Spinal cord (tissue), 10 donors: ENCODE measurements at places on chromosomes 11 and 22. TPM values are rescaled to one million over a fixed set of nuclear protein-coding genes. Genes with fewer than 3 reads are reported as not detected.

The MN1 gene
- total RNA-seq: 9.9 TPM

DNA sequence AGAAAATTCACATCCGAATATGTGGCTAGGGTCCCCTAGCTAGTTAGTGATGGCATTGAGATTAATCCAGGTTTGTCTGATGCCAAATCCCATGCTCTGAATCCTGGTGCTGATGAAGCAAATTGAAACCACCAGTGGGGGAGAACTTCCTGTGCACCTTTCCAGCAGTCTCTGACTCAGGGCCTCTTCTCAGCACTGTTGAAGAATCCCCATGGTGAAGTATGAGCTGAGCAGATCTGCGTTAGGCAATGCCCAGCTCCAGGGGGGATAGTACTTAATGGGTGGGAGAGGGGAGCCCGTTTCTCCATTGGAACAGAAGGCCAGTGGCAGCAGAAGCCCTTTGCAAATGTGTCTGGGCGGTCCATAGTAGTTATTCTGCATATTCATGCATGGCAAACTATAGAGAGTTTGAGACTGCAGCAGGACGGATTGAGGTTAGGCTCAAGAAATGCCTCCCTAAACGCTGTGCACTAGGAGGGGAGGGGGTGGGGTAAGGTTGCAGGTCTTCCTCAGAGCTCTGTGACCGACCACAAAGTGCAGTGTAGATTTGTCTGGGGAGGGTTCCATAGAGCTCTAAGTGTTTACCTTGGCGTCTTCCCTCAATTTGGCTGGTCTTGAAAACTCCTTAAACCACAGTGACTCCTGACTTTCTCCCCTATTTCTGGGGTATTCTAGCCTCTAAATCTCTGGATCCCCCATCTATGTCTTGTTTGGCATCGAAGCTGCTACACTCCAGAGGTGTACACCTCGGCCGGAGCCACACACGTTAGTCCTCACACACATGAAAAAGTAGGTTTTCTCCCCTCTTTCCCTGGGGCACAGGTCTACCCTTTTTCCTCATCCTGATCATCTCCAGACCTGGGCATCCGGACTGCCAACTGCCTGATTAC is 4.8 kb downstream of the POU2F3 start:
- no peak overlapping the region for H3K4me3 ChIP-seq
- no peak for DNase-seq
- peaks cover 28% of the 10 kb centered on the region for H3K27me3 ChIP-seq
- H3K36me3 ChIP-seq: no peaks in the 10 kb centered on the region

The DPAGT1 gene
- 23.0 TPM for total RNA-seq

- no peak overlapping the region for H3K4me3 ChIP-seq
- peaks cover 26% of the 10 kb centered on the region for H3K4me1 ChIP-seq
- H3K27ac ChIP-seq: peak overlapping the region; percentile 22
These were observed 24.2 kb downstream of the TSKU start for GRCh38 chr11:76807206-76807875.

- no peaks in the 10 kb centered on the region for H3K36me3 ChIP-seq
- H3K27ac ChIP-seq: peak overlapping the region; percentile 85
- DNase-seq: peak; percentile 74
- H3K4me1 ChIP-seq: peaks cover 24% of the 10 kb centered on the region
These were observed 12.1 kb upstream of the NFAM1 start for GRCh38 chr22:42444077-42444904.

DNA sequence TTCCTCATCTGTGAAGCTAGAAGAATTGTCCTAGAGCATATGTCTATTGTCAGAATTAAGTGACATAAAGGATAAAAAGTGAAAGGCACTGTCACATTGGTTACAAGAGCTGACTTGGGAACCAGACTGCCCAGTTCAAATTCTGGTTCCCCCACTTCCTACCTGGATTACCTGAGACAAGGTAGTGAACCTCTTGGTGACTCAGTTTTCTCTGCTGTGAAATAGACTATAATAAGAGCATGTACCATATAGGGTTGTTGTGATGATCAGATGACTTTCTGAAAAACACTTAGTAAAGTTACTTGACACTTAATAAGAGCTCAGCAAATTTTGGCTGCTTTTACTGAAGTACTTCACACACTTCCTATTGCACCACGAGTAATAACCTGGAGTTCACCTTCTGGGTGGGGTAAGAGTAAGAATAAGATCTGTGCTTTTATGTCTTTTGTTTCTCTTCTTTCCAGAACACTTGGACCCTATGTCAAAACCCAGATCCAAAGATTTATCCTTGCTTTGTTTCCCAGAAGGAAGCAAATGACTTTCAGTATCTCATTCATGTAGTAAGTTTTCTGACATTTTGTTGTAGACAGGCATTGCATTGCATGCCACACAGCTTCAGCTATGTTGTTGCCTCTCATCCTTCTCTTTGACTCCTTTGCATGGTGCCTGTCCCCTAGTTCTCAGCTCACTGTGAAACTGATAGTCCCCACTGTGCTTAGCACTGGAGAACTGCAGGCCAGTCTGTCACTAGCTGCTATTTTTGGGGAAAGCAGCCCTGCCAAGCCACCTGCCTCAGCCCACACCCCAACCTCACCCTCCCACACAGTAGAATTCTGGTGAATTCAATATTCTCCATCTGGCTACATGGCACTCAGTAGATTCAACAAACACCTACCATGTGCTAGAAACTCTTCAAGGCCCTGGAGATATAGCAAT is 121.8 kb upstream of the POU2AF2 start:
- no peaks in the 10 kb centered on the region for H3K27me3 ChIP-seq
- DNase-seq: no peak
- H3K36me3 ChIP-seq: no peaks in the 10 kb centered on the region
- peaks cover 4% of the 10 kb centered on the region for H3K4me1 ChIP-seq
- no peak overlapping the region for H3K27ac ChIP-seq

The OR2AG2 gene
- 0.30 TPM for total RNA-seq

- H3K27ac ChIP-seq: peak overlapping the region; percentile 54
- peak; percentile 98 for DNase-seq
- H3K27me3 ChIP-seq: no peaks in the 10 kb centered on the region
- H3K4me1 ChIP-seq: peaks cover 82% of the 10 kb centered on the region
- peaks cover 27% of the 10 kb centered on the region for H3K36me3 ChIP-seq
These were observed 4.7 kb downstream of the OSBPL5 start for GRCh38 chr11:3160252-3161031.

DNA sequence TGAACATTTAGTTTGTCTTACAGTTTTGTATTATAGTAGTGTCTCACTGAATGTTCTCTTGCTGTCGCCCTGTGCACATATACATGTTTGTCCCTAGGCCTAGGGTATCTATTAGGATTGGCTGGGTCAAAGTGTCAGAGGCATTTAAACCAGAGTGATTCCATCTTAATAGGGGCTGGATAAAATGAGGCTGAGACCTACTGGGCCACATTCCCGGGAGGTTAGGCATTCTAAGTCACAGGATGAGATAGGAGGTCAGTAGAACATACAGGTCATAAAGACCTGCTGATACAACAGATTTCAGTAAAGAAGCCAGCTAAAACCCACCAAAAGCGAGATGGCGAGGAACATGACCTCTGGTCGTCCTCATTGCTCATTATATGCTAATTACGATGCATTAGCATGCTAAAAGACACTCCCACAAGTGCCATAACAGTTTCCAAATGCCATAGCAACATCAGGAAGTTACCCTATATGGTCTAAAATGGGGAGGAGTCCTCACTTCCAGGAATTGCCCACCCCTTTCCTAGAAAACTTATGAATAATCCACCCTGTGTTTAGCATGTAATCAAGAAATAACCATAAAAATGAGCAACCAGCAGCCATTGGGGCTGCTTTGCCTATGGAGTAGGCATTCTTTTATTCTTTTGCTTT is 82.6 kb downstream of the LDLRAD3 start:
- DNase-seq: no peak
- no peak overlapping the region for H3K27ac ChIP-seq
- no peaks in the 10 kb centered on the region for H3K4me1 ChIP-seq
- no peaks in the 10 kb centered on the region for H3K27me3 ChIP-seq
- no peaks in the 10 kb centered on the region for H3K36me3 ChIP-seq

The STARD10 gene
- 18.1 TPM for total RNA-seq

GRCh38 chr22:37998543-37998942 is 14.2 kb upstream of the SOX10 start:
- H3K36me3 ChIP-seq: peaks cover 54% of the 10 kb centered on the region
- peaks cover 61% of the 10 kb centered on the region for H3K4me1 ChIP-seq

GRCh38 chr11:2772544-2773031 is 72.8 kb upstream of the KCNQ1OT1 start:
- peaks cover 11% of the 10 kb centered on the region for H3K4me1 ChIP-seq
- H3K27ac ChIP-seq: no peak overlapping the region
- no peak overlapping the region for H3K4me3 ChIP-seq
- DNase-seq: no peak
- H3K27me3 ChIP-seq: no peaks in the 10 kb centered on the region

DNA sequence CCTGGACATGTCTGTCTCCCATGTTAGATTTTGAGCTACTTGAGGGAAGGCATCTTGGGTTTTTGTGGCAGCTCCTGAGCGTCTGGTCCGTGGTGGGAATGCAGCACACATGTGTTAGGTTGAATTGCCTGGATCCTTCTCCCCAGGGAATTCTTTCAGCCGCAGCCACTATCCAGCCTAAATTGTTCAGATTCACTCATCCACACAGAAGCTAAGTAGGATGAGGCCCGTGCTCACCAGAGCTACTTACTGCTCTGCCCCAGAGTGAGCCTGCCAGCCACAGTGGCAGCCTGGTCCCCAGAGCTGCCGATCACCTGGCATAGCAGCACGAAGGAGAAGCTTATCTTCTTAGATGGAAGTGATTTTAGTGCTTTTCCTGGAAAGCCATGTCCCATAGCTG is 34.4 kb upstream of the SORL1-AS1 start:
- peaks cover 23% of the 10 kb centered on the region for H3K4me1 ChIP-seq
- no peak for DNase-seq
- H3K4me3 ChIP-seq: no peak overlapping the region
- H3K27me3 ChIP-seq: no peaks in the 10 kb centered on the region
- H3K36me3 ChIP-seq: peaks cover 15% of the 10 kb centered on the region

DNA sequence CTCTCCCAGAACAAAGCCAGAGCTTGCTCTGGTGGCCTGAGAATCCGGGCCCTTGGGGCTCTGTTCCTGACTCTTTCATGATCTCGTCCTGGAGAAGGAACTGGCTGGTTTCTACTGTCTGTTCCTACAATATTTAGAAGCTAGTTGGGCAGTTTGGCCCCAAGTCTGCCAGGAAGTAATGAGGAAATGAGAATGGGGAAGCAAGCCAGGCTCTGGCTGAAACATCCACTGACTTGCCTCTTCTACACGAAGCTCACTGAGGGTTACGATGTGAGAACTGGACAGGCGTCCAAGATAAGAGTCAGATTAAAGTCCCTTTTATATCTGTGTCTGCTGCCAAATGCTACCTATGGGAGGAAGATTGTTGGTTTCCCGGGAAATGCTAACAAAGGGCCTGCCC is 110.0 kb upstream of the KIRREL3 start:
- H3K4me1 ChIP-seq: peaks cover 7% of the 10 kb centered on the region
- H3K36me3 ChIP-seq: no peaks in the 10 kb centered on the region
- H3K27me3 ChIP-seq: no peaks in the 10 kb centered on the region
- H3K4me3 ChIP-seq: no peak overlapping the region
- no peak overlapping the region for H3K27ac ChIP-seq

GRCh38 chr11:38461751-38462150 is 1863.7 kb upstream of the RAG2 start:
- no peak overlapping the region for H3K27ac ChIP-seq
- no peaks in the 10 kb centered on the region for H3K4me1 ChIP-seq
- no peaks in the 10 kb centered on the region for H3K36me3 ChIP-seq

The CCDC90B gene
- total RNA-seq: 88.3 TPM

DNA sequence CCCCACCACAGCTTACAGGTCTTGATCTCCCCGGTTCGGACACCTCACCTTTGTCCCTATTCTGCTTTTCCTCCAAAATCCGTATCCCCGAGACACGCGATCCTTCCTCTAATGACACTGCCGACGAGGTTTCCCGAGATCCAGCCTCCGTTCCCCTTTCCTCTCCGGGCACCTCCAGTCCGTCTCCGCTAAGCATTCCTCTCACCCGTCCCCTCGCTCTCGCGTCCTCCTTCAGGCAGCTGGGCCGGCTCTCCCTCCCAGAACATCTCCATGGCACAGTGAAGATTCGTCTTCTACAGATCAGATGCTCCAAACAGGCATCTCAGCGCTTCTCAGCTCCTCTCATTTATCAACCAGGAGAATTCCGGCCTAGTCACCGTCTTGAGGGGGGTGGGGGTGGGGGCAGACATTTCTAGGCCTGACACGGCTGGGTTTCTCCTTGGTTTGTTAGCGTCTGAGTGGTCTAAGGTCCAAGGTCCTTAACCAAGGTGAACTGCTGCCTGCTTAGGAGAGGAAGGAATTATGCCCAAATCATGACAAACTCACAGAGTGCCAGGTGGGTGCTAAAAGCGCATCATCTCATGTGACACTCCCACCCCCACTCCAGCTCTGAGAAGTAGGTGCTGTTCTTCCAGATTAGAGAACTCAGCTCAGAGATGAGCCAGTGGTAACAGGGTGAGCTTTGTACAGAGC is at the start of gene SPTBN2:
SPTBN2 (minus strand) TSS at position 524 of the 693 bp plus-strand sequence. CDS start 7,976 bp downstream, outside the sequence.
- H3K4me1 ChIP-seq: peaks cover 18% of the 10 kb centered on the region
- peak within 1 kb of the TSS; percentile 35 for H3K4me3 ChIP-seq
- peaks cover 11% of the 10 kb centered on the region for H3K27me3 ChIP-seq
- DNase-seq: no peak
- H3K36me3 ChIP-seq: no peaks in the 10 kb centered on the region

DNA sequence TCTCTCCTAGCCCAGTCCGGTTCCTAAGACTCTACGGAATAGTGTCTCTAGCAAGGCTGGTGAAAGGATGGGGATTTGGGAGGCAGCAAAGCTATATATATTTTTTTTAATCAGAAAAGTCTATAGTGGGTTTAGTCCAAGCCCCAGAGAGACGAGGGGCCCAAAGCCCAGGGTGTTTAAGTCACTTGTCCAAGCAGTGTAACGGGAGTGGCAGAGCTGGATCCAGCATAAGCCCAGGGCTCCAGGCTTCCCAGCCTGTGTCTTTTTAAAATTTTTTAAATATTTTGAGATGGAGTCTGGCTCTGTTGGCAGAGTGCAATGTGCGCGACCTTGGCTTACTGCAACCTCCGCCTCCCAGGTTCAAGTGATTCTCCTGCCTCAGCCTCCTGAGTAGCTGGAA is 6.8 kb downstream of the GRIK4 start:
- peaks cover 24% of the 10 kb centered on the region for H3K36me3 ChIP-seq
- no peak overlapping the region for H3K4me3 ChIP-seq
- peaks cover 45% of the 10 kb centered on the region for H3K4me1 ChIP-seq
- H3K27me3 ChIP-seq: peaks cover 2% of the 10 kb centered on the region
- no peak for DNase-seq
- H3K27ac ChIP-seq: no peak overlapping the region

The DUSP18 gene
- total RNA-seq: 9.9 TPM

The SPDYC gene
- not detected for total RNA-seq

DNA sequence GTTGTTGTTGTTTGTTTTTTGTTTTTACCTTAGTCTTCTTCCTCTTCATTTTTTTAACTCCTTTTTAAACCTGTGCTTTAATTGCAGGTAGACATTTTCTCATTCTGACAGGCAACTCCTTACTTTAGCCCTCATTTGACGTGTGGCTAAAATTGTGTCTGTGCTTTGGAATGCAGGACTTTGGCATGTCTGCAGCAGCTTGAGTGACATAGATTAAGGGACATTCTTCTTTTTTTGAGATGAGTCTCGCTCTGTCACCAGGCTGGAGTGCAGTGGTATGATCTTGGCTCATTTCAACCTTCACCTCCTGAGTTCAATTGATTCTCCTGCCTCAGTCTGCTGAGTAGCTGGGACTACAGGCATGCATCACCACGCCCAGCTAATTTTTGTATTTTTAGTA is 100.8 kb downstream of the FAT3 start:
- H3K27me3 ChIP-seq: no peaks in the 10 kb centered on the region
- DNase-seq: no peak
- H3K4me3 ChIP-seq: no peak overlapping the region
- no peaks in the 10 kb centered on the region for H3K4me1 ChIP-seq
- no peak overlapping the region for H3K27ac ChIP-seq
- no peaks in the 10 kb centered on the region for H3K36me3 ChIP-seq
